Endothelial cell (in vitro differentiated cells): ENCODE measurements at places on chromosomes 11 and 22. TPM values are rescaled to one million over a fixed set of nuclear protein-coding genes. Genes with fewer than 3 reads are reported as not detected.

- no peak for DNase-seq
These were observed 12.6 kb upstream of the SERPINH1 start for GRCh38 chr11:75549370-75549958.

- DNase-seq: no peak
These were observed 10.6 kb downstream of the KCNC1 start for GRCh38 chr11:17745023-17745772.

DNA sequence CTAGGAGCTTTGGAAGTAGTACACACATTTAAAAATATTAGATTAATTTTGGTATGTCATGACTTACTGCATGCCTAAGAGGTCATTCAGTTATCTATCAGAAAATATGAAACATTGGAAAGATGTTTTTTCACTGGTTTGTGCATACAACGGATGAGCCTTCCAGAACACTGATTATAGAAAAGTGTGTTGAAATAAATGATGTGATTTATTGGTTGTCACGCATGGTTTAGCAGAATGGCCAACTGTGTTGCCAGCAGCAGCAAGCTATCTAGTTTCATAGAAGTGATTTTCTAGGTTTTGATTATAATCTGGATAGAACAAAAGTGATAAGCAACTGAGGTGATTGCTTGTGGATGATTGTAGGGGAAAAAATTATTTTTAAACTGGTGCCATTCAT, 53.6 kb downstream of the DDX10 start:
- DNase-seq: no peak

- no peak for DNase-seq
These were observed 15.3 kb downstream of the TRIM44 start for GRCh38 chr11:35677904-35678303.

DNA sequence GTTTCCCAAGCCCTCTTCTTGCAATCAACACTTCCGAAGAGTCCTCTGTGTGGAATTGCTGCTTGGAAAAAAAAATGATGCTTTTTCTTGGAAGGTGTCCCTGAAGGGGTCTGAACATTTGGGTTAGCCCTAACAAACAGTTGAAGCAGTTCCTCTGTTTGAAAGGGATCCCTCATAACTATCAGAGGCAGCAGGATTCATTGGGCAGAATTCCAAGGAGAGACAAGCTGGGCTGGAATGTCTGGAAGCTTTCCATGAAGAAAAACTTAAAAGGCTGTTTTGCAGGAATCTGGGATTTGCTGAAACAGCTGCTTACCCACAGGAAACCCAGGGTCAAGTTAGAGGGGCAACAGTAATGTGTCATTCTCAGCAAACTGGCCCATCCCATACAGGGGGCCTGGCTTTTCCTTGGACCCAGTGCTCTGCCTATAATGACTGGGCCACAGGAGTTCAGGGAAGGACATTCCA, 3.1 kb downstream of the CSNK2A3 start:
- no peak for DNase-seq

P4HA3 gene
- 0.64 TPM for total RNA-seq
